ENCODE measurements at places on chromosomes 4 and X. TPM values are rescaled to one million over a fixed set of nuclear protein-coding genes. Genes with fewer than 3 reads are reported as not detected.
A peak's percentile ranks its signal among the peaks of the same experiment; 100 is the strongest.

DNA sequence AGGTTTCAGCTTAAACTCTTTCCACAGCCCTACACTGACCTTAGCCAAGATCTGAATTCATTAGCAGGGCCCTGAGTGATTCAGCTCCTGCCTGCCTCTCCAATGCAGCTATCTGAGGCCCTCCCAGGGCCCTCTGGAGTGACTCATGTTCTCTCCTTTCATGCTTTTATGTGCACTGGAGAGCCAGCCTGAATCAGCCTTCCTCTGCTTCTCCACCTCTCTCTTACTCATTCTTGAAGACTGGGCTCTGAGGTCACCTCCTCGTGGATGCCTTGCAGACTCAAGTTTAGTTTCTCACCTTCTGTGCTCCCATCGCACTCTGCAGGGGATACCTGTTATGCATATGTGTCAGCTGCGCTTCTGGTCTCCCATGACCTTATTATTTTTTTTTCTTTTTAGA lies 3.1 kb upstream of the OCIAD2 start:
- peak; percentile 97 for DNase-seq

Gene S100P
- total RNA-seq, result not detected

GRCh38 chr4:79331126-79331876 lies 5.4 kb upstream of the NAA11 start:
- DNase-seq, result no peak

DNA sequence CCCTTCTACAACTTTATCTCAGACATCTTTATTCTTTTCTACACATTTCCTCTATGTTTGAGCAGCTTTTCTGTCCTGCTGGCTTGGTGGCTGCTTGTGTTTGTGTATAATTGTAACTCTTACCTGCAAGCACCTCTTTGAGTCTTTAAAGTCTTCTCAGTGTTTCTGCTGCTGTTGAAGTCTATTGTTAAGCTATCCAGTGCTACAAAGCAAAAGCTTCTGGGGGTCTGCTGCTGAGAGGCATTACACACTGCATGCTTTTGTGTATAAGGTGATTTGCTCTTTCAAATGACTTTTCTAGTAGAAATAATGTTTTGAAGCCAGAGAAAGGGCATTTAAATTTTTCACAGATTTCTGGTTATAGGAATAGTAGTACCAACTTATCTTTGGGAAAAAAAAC lies 241.8 kb downstream of the DTHD1 start:
- DNase-seq, result no peak

- no peak for DNase-seq
These were observed 9.7 kb downstream of the SLC39A8 start for GRCh38 chr4:102335616-102336015.

DNA sequence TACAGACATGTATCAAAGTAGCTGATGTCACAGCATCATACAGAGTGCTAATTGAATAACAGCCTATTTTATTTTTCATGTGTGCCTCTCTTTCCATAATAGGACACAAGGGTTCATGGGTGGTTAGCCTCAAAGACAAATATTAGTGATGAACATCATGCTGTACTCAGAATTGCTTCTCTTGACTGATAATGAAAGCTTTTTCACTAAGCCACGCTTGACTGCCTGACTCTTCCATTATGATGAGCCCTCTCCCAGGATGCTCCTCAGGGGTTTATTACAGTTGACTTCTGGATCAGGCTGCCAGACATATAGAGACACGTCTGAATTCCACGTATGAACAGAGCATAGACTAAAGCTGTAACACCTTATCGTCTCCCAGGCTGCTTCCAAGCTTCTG lies 2757.5 kb downstream of the PCDH7 start:
- DNase-seq, result no peak

Gene PLXNB3
- 5.0 TPM for total RNA-seq

Gene BCOR
- 18.8 TPM for total RNA-seq

DNA sequence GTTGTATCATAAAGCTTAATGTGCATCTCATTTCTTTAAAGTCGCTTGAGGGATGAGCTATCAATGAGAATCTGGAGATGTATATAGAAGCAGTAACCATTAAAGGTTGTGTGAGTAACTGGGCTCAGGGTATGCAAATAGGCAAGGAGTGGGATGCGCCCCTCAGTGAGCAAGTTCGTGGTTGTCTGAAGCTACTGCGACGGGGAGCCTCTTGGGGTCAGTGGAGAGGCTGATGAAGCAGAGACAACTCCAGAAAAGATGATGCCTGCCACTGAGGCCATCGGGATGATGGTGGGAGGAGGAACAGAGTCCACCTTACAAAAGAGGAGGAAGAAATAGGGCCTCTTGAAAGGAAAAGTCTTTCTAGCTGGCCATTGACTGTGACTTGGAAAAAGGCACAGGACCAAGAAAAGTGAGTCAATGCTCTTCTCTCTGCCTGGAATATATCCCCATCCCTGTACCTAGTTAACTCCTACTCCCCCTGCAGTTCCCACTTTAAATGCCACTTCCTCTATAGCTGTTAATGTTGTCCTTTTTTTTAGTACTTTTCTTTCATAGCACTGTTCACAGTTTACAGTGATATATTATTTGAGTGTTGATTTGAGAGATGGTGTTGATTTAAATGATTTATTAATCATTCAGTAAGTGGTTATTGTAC lies 51.4 kb upstream of the LSM6 start:
- no peak for DNase-seq

DNA sequence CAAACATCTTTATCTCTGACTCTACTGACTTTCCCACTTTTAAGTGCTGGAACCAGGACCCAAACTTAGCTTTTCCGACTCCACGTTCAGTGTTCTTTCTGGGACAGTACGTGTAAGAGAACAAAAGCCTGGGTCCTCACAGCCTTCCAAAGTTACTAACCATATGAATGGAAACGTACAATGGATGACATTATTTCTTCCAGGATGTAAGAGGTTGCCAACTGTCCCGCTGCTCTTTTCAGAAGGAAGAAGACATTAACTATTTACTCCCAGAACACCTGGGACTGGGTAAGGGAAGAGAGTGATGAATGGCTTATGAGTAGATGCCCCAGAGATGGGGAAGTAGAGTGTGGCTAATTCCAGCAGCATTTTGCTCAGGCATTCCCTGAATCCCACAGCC lies 114.7 kb downstream of the TRAPPC11 start:
- no peak for DNase-seq

Gene SHROOM2
- 5.1 TPM for total RNA-seq

GRCh38 chr4:174763454-174764104 lies 65.5 kb downstream of the GLRA3 start:
- DNase-seq, result no peak

DNA sequence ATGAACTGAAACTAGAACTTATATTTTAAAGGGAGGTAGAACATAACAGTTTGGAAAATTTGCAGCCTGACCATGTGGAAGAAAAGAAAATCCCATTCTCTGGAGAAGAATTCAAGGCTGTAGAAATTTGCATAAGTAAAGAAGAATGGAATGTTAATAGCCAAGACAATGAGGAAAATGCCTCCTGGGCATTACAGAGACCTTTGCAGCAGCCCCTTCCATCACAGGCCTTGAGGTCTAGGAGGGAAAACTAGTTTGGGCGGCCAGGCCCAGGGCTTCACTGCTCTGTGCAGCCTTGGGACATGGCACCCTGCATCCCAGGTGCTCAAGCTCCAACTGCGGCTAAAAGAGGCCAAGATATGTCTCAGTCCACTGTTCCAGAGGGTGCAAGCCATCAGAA lies 1506.8 kb downstream of the PCDH18 start:
- DNase-seq, result no peak

GRCh38 chr4:15809466-15809865 lies 31.3 kb downstream of the CD38 start:
- no peak for DNase-seq

Gene XAGE2
- not detected for total RNA-seq

Gene USP26
- not detected for total RNA-seq

- no peak for DNase-seq
These were observed 95.1 kb upstream of the IQCM start for GRCh38 chr4:149910604-149911350.

DNA sequence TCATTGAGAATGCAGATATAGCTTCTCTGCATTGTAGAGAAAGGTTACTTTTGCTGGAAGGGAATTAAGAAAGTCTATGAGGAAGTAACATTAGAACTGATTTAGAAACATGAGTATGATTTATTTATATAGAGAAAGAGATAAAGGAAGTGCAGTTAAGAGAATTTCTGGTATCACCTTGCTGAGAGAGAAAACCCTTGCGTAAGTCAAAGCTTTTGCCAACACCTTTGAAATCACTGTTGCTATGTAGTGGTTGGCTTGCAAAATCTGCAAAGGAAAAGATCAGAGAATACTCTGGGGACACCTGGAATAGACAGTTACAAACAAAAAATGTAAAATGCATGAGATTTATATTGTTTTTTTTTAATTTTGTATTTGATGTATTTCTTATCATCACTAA lies 137.3 kb upstream of the RXFP1 start:
- no peak for DNase-seq

GRCh38 chr4:182231080-182231479 lies 12.1 kb upstream of the TENM3 start:
- DNase-seq, result peak; percentile 70

Gene RBMXL3
- total RNA-seq, result not detected

Gene MND1
- total RNA-seq, result 15.8 TPM

Gene FAT4
- 12.1 TPM for total RNA-seq

DNA sequence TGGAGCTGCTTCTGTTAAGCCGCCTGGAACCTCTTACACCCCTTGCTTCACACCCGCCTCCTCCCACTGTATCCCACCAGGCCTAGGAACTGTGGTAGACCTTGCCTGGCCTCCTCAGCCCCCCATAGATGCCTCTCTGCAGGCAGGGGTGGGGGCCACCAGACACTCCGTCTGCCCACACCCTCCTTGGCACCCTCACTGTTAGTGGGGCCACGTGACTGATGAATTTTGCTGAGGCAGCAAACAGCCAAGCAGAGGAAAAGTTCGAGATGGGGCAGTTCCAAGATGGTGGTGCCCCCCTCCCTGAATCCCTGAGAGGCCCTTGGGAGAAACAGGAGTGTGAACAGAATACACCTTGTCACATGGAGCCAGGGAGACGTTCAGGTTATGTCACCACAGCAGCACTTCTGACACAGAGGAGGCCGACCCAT lies 41.2 kb upstream of the C4orf50 start:
- DNase-seq, result no peak

Gene HSFX2
- total RNA-seq, result not detected

- DNase-seq, result no peak
These were observed 15.4 kb upstream of the C1QTNF7 start for GRCh38 chr4:15412461-15412860.

DNA sequence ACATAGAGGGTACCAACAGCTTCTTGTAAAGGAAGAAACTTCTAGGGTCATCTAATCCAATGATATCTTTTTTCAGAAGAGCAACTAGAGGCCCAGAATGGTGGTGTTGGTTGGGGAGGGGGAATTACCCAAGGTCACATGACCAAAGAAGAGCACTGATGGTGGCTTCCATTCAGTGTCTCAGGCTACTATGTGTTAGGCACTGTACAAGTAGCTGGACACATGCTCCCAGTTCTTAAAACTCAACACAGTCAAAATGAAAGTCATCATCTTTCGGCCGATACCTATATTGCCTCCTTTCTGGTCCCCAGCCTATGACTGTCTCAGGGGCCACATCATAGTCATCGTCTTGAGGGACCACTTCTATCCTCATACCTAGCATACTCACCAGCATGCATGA lies 88.1 kb downstream of the ARHGAP6 start:
- DNase-seq, result no peak

Gene GAGE13
- not detected for total RNA-seq

Gene IL2RG
- total RNA-seq, result not detected

- DNase-seq, result no peak
These were observed 18.4 kb upstream of the LDB2 start for GRCh38 chr4:16916719-16917337.

DNA sequence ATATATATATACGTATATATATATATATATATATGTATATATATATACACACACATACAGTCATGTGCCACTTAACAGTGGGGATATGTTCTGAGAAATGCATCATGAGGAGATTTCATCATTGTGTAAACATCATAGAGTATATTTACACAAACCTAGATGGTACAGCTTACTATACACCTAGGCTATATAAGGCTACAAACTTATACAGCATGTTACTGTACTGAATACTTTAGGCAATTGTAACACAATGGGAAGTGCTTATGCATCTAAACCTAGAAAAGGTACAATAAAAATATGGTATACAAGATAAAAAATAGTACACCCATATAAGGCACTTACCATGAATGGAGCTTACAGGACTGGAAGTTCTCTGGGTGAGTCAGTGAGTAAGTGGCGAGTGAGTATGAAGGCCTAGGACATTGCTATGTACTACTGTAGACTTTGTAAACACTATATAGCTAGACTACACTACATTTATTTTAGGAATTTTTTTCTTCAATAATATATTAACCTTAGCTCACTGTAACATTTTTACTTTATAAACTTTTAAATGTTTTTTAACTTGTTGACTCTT lies 13.2 kb upstream of the CCSER1 start:
- DNase-seq, result no peak

GRCh38 chr4:75705198-75705977 lies 19.0 kb upstream of the USO1 start:
- no peak for DNase-seq

Gene TSPAN7
- 0.26 TPM for total RNA-seq
